ENCODE measurements at places on chromosomes 6 and 20.

GRCh38 chr20:63186528-63187316, 29.2 kb downstream of the YTHDF1 start:
- DNase-seq: no peak

- no peak for DNase-seq
These were observed 31.8 kb downstream of the SNRNP48 start for GRCh38 chr6:7621761-7622160.

DNA sequence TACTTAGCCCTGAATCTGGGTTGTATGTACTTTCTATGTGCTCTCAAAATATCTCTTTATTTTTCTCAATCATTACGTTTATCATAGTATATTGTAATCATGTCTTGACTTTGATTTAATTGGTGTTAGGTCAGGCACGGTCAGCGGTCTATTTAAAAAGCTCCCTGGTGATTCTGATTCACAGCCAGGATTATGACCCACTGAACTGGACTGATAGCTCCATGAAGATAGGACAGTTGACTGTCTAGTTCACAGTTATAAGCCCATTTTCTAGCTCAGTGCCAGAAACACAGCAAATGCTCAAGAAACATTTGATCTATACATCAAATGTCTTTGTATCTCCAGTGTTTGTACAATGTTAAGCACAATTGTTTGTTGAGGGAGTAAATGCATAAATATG, 111.5 kb upstream of the CCN2 start:
- no peak for DNase-seq

GRCh38 chr6:158043586-158044524, 62.2 kb downstream of the SYNJ2 start:
- no peak for DNase-seq

DNA sequence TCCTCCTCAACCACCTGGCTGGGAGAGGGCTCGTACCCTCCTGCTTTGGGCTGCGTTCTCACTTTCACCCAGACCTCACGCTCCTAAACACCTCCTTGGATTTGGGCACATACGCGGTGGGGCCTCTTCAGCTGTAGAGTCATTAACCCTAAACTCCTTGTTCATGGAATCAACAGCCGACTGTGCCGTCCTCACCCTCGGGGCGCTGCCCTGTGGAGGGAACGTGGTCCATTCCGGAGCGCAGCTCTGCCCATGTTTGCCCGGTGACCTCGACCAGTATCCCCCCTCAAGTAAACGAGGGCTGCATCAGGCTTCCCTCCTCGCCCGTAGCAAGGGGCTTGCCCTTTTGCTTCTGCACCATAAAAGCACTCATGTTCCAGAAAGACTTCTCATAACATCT, 174.0 kb upstream of the QKI start:
- DNase-seq: no peak

GRCh38 chr6:138465007-138465645, 34.2 kb downstream of the NHSL1 start:
- no peak for DNase-seq

- DNase-seq: no peak
These were observed 161.1 kb downstream of the SCP2D1 start for GRCh38 chr20:18974660-18975059.

GRCh38 chr6:96809119-96809518, 28.2 kb downstream of the GPR63 start:
- DNase-seq: no peak

DNA sequence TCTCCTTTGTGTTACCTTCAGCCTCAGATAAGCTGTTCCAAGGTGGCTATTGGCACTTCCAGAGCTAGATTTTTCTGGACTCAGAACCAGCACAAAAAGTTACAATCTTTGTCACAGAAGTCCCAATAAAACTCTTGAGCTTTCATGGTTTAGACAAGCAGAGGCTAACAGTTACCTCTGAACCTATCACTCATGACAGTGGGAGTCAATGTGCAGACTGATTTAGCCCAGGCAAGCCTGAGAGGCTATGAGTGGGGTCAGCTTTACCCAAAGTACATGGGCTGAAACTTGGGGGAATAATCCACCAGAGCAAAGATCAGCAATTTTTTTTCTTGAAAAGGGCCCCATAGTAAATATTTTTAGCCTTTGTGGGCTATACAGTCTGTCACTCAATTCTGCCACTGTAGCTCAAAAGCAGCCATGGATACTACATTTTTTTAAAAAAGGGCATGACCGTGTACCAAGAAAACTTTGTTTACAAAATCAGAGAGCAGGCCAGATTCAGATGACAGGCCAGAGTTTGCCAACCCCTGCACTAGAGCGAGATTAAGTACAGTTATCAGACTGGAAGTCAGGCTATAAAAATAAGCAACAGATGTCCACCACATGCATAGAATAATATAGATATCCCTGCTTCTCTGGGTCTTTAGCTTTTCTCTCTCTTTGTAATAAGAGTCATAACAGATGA, 20.0 kb downstream of the CCN2 start:
- DNase-seq: no peak

- no peak for DNase-seq
These were observed 23.0 kb upstream of the ECHDC1 start for GRCh38 chr6:127366282-127367022.

- DNase-seq: no peak
These were observed 103.8 kb downstream of the PKHD1 start for GRCh38 chr6:51983564-51983963.

DNA sequence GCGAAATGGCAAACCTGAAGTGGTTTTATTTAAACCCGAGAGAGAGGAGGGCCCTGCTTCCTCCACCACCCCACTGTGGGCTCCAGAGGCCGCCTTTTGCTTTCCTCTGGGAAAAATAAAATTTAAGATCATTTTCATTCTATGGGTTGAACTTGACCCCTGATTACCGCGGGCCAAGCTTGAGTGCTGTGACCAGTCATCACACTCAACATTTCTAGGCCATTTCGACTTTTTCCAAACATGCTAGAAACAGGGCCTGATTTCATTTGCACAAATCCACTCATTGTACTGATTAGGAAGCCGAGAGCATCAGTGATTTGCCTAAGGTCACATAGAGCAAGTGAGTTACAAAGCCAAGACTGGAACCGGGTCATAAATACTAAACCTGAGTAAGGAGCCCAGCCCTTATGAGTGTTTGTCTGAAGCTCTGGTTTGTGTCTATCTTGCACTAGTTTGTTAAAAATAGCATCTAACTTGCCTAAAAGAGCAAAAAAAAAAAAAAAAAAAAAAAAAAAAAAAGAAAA, 179.7 kb downstream of the DLL1 start:
- DNase-seq: no peak

- DNase-seq: no peak
These were observed 2.2 kb upstream of the OLIG3 start for GRCh38 chr6:137496368-137496767.

DNA sequence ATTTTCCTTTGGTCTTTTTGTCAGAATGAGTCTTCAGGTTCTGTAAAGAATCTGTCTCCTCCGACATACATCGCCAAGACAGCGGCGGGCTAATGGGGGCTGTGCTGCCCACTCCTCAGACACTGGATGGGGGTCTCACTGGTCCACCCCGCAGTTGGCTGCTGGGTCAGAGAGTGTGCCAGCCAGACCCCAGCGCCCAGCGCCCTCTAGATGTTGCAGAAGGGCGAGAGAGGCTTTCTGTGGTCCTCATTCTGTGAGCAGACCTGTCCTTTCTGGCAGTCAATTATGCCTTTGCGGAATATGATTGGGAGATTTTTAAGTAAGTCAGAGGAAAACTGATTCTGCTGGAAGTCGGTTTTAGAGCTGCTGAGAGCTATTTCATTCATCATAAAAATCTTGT, 7.8 kb upstream of the CCR6 start:
- DNase-seq: no peak

DNA sequence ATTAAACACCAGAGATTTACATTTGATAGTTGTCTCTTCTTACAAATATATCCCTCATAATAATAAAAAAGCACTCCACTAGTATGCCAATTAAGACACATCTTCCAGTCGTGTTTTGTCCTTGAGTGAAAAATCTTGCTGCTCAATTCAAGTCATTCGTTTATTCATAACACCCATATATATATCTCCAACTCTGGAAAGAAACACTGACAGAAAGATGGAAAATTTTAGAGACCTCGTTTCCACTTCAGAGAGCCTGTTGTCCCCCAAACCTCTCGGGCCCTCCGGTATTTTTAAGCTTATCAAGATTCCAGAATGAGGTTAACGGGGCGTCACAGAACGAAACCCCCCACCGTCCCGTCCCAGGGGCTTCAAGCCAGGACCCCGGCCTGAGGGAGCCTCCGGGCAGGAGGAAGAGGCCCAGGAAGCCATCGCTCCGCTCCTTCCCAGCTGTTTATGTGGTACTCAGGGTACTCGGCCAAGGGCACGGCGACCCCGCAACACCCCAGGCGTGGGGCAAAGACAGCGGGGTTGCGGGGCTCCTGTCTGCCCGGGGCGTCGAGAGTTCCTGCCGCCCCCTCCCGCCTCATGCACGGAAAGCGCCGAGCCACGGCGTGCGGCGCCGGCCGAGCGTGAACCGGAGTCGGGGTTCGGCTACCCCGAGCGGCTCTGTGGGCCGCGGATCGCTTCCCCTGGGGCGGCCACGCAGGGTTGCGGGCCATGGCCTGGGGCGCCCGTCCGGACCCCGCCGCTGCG, 623 bp upstream of the SNX9 start:
- DNase-seq: no peak

DNA sequence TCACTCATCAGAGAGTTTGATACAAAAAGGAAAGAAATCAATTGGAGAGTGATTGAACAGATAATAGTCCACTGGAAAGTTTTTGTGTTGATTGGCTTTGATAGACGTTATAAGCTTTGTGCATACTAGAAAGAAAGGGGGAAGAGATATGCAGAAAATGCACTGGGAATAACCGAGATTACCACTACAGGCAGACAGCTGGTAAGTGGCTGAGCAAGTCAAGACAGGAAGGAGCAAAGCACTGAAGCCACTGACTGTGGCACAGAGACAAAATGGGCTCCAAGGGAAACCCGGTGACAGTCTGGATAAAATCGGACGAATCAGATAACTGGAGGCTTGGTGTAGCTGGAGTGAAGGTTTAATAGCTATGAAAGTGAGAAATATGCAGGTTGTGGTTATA, 209.0 kb downstream of the SIM1 start:
- no peak for DNase-seq

GRCh38 chr6:139881728-139882211, 507.3 kb upstream of the CITED2 start:
- no peak for DNase-seq

GRCh38 chr6:12482386-12483375, 192.5 kb downstream of the EDN1 start:
- DNase-seq: no peak

DNA sequence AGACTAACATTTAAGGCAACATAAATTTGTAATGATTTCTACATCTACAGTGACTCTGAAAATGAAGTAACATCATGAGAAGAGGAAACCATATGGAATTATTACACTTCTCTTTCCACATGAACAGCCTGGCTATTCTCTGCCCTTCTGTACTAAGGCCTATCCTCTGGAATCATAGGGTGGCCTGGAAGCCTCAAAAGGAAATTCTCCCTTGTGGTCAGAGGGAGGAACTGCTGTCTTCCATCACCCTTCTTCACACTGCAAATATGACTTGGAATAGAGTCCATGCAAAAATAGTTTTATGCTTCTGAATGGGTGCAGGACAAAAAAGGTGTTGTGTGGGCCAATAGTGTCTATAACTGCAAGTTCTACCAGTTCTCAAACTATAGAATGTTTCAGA, 44.6 kb upstream of the SH3BGRL2 start:
- DNase-seq: no peak

DNA sequence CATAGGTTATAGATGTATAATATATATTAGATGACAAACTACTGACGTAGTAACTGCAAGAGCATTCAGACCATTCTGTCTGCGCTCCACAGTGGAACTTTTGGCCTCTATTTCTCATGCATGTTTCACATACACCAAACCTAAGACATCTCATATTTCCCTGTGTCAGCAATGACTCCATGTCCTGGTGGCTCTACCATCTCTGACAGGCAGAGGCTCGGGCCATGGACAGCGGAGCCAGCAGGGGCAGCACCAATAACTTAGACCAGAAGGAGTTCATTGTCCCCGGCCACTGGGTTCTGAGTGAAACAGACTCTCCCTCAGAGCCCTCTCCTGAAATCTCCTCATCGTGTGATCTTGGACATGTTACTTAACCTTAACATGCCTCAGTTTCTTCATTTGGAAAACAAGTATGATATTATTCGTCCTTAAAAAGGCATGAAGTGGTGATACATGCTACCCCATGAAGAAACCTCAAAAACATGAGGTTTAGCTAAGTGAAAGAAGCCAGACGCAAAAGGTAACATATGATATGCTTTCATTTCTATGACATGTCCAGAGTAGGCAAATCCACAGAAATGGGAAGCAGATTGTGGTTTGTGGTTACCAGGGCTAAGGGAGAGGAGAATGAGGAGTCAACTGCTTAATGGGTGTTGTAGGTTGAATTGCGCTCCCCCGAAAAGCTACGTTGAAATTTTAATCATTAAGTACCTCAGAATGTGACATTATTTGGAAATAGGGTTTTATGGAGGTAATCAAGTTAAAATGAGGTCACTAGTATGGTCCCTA, 564.0 kb upstream of the JARID2 start:
- no peak for DNase-seq

GRCh38 chr20:53981752-53982437, 88.5 kb downstream of the BCAS1 start:
- DNase-seq: no peak

- DNase-seq: no peak
These were observed 179.8 kb downstream of the CLIC5 start for GRCh38 chr6:45835721-45836437.

DNA sequence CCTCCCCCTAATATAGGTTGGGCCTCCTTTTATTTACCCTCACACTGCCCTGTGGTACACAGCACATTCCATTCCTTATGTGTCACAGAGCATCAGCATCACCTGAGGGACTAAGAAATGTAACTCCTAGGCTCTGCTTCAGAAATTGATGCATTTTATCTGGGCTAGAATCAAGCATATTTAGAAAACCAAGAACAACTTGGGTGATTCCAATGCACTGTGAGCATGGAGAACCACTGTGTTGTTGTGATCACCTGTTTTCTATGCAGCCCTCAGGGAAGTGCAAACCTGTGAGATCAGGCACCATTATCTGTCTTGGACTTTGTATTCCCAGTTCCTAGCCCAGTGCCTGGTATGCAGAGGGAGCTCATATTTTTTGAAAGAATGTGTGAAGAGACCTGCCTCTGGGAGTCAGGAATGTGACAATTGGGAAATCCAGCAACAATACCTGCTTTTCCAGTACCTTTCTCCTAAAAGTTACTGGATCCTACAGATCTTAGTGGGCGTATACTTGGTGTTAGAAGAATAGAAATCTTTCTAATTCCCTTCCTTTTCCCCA, 7.0 kb downstream of the KAT14 start:
- no peak for DNase-seq
